Body of pancreas (tissue), 4 donors: ENCODE measurements at places on chromosomes 1 and 21. TPM values are rescaled to one million over a fixed set of nuclear protein-coding genes. Genes with fewer than 3 reads are reported as not detected.

DNA sequence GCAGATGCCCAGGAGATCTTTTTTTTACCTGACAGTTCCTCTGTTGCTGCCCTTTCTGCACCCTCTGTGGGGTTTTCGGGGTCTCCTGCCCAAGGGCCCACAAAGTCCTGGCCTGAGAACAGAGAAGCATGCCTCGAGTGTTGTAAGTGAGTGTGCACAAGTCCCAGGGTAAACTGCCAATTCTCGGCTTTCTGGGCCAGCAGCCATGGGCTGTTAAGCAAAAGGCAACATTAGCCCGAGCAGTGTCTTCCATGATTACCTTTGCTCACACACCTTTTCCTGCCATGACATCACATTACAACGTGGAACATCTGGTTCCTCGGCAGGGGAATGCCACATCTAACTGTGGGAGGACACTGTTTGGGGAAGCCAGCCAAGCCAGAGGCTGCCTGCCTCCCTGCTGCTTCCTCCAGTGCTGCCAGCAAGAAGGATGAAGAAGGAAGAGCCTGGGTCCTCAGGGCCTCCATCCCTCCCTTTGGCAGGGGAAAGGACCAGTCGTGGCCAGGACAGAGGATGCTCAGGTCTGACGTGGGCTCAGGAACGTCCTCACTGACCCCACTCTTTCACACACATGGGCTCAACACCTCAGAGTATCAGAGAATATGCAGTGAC is 485.9 kb downstream of the OMA1 start:
- H3K27ac ChIP-seq = no peak overlapping the region
- no peaks in the 10 kb centered on the region for H3K4me1 ChIP-seq
- H3K27me3 ChIP-seq = no peaks in the 10 kb centered on the region
- no peak for DNase-seq

DNA sequence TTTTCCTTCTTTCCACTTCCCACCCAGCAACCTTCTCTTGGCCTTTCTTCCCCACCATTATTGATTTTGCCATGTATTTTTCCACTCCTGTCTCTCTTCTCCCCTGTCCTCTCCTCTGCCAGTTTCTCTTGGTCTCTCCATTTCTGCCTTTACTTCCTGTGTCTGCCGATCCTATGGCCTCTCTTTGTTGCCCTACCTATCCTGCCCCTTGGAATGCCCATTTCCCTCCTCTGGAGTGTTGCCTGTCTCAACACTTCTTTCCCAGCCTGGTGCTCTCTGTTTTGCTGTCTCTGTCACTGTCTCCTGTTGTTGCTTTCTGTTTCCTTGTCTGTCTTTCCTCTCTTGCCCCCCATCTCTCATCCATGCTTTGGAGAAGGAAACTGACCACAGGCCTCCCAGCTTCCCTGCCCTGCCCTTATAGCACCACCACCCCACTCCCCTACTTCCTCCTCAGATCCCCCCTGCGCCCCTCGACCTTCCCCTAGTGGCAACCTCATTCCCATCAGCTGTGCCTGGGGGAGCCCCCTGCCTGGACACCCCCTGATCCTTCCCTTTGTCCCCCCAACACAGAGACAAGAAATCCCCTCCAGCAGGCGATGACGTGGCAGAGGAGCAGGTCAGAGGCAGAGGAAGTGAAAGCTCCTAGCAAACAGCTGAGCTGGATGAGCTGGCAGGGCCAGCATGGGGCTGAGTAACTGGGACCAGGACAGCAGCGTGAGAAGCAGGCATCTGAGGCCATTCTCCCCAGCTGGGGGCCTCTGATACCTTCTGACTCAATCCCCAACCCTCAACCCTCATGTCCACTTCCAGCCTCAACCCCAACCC is 6.6 kb upstream of the ETV3L start:
- no peak overlapping the region for H3K27ac ChIP-seq
- no peaks in the 10 kb centered on the region for H3K36me3 ChIP-seq
- H3K4me1 ChIP-seq = no peaks in the 10 kb centered on the region
- no peak for DNase-seq

The FAM151A gene
- total RNA-seq = not detected

DNA sequence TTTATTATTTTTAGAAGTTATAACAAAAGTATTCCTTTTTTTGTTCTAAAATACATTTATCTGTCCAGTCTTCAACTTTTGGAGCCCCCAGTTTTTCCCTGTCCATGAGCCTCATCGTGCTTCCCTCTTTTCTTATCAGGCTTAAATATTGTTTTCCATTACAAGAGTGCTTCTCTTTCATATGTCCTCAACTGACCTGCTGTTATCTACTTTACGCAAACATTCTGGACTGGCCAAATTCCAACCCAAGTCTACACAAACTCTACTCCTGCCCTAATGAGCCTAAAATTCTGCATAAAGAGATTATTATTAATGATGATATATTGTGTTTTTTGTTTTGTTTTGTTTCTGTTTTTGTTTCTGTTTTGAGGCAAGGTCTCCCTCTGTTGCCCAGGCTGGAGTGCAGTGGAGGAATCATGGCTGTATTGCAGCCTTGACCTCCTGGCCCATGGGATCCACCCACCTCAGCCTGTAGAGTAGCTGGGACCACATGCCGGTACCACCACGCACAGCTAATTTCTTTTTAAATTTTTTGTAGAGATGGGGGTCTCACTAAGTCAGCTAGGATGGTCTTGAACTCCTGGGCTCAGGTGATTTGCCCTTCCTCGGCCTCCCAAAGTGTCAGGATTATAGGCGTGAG is 318.8 kb upstream of the NEGR1 start:
- H3K36me3 ChIP-seq = no peaks in the 10 kb centered on the region
- no peak overlapping the region for H3K4me3 ChIP-seq
- DNase-seq = no peak
- no peak overlapping the region for H3K27ac ChIP-seq

GRCh38 chr21:41894922-41895557 is 15.9 kb upstream of the PRDM15 start:
- H3K36me3 ChIP-seq = no peaks in the 10 kb centered on the region
- DNase-seq = no peak
- H3K4me3 ChIP-seq = no peak overlapping the region
- no peaks in the 10 kb centered on the region for H3K4me1 ChIP-seq
- no peaks in the 10 kb centered on the region for H3K27me3 ChIP-seq

The FAM163A gene
- 0.26 TPM for total RNA-seq

The UBE2Q1 gene
- total RNA-seq = 19.8 TPM

DNA sequence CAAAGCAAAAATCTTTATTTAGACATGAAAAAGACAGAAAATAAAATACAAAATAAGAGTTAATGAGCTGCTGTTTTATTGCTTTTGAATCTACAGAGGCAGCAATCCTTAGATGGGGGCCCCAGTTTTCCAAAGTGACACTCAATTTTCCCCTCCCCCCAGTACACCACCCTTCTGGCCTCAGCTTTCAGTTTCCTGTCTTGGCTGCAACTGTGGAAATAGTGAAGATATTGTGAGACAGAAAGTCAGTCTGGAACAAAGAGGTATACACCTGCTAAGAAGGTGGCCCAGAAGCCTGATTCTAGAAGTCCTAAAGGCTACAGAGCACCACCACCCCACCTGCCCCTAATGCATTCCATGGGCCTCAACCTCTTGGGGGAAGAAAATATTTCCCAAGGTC is 1.1 kb upstream of the MTMR11 start:
- H3K36me3 ChIP-seq = no peaks in the 10 kb centered on the region
- no peaks in the 10 kb centered on the region for H3K27me3 ChIP-seq
- peak overlapping the region; percentile 21 for H3K27ac ChIP-seq
- no peak overlapping the region for H3K4me3 ChIP-seq

GRCh38 chr21:33266789-33267135 is 595 bp downstream of the IL10RB start:
- H3K27ac ChIP-seq = peak overlapping the region; percentile 70
- no peaks in the 10 kb centered on the region for H3K36me3 ChIP-seq
- H3K4me3 ChIP-seq = peak overlapping the region; percentile 60
- peaks cover 41% of the 10 kb centered on the region for H3K4me1 ChIP-seq

GRCh38 chr1:234774971-234775370 is 165.0 kb upstream of the IRF2BP2 start:
- DNase-seq = no peak
- peaks cover 6% of the 10 kb centered on the region for H3K4me1 ChIP-seq
- no peaks in the 10 kb centered on the region for H3K27me3 ChIP-seq
- peak overlapping the region; percentile 16 for H3K27ac ChIP-seq

The ANKRD34A gene
- total RNA-seq = 0.66 TPM

The CHI3L2 gene
- total RNA-seq = not detected

The TAL1 gene
- 2.3 TPM for total RNA-seq

The RGS13 gene
- total RNA-seq = 4.9 TPM

GRCh38 chr1:155996166-155996565 is 17.8 kb upstream of the ARHGEF2 start:
- H3K36me3 ChIP-seq = no peaks in the 10 kb centered on the region
- H3K4me1 ChIP-seq = no peaks in the 10 kb centered on the region
- DNase-seq = no peak
- H3K4me3 ChIP-seq = no peak overlapping the region
- H3K27ac ChIP-seq = no peak overlapping the region

- H3K27ac ChIP-seq = no peak overlapping the region
- no peaks in the 10 kb centered on the region for H3K36me3 ChIP-seq
- no peak for DNase-seq
- no peaks in the 10 kb centered on the region for H3K27me3 ChIP-seq
Measured at GRCh38 chr1:9404117-9404914, 111.6 kb downstream of the SPSB1 start.

DNA sequence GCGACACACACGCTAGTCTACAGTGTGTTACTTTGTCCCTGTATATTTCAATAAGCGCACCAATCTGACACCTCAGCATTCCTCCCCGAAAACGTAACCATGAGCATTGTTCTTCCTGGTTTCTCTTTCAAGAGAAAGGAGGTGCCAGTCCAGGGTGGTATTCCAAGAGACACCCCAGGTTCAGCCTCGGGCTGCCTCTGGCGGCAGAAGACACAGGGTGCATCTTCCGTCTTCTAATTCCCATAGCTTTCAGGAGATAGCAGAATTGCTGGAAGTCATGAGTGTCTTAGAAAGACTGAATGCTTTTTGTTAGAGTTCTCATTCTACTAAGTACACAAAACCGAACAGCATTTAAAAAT is 15.9 kb upstream of the RGS8 start:
- H3K4me1 ChIP-seq = no peaks in the 10 kb centered on the region
- no peak overlapping the region for H3K27ac ChIP-seq
- no peak for DNase-seq
- H3K36me3 ChIP-seq = no peaks in the 10 kb centered on the region
- no peaks in the 10 kb centered on the region for H3K27me3 ChIP-seq

The LY9 gene
- 0.33 TPM for total RNA-seq

The ALDH9A1 gene
- total RNA-seq = 30.1 TPM

- H3K4me3 ChIP-seq = no peak overlapping the region
- H3K27ac ChIP-seq = no peak overlapping the region
- DNase-seq = no peak
- no peaks in the 10 kb centered on the region for H3K27me3 ChIP-seq
- no peaks in the 10 kb centered on the region for H3K4me1 ChIP-seq
Measured at GRCh38 chr1:207172321-207172720, 68.3 kb downstream of the C4BPA start.

GRCh38 chr1:224737353-224737727 is 121.2 kb downstream of the CNIH3 start:
- DNase-seq = no peak
- H3K27me3 ChIP-seq = no peaks in the 10 kb centered on the region
- no peak overlapping the region for H3K27ac ChIP-seq
- no peaks in the 10 kb centered on the region for H3K36me3 ChIP-seq
- no peak overlapping the region for H3K4me3 ChIP-seq
- no peaks in the 10 kb centered on the region for H3K4me1 ChIP-seq

DNA sequence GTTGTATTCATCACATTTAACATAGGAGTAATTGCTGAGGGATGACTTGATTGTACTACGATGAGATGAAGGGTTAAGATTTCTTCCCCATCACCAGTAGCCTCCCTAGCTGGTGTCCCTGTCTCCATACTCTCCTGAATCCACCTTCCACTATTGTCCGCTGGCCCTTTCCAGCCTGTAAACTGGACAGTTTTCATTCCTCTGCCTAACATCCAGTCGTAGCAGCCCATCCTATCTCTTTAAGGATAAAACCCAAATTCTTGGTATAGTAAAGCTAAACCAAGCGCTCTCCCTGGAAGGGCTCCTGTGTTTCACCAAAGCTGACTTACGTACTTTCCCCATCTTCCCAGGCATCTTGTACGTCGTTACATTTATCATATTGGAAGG is 670 bp downstream of the COX20 start:
- no peak for DNase-seq
- peak overlapping the region; percentile 34 for H3K4me3 ChIP-seq
- H3K36me3 ChIP-seq = no peaks in the 10 kb centered on the region
- H3K27me3 ChIP-seq = no peaks in the 10 kb centered on the region
- peaks cover 46% of the 10 kb centered on the region for H3K4me1 ChIP-seq

- no peaks in the 10 kb centered on the region for H3K27me3 ChIP-seq
- no peak overlapping the region for H3K4me3 ChIP-seq
- H3K4me1 ChIP-seq = no peaks in the 10 kb centered on the region
- DNase-seq = no peak
- no peak overlapping the region for H3K27ac ChIP-seq
Measured at GRCh38 chr1:221240690-221241089, 361.4 kb downstream of the HLX start.

DNA sequence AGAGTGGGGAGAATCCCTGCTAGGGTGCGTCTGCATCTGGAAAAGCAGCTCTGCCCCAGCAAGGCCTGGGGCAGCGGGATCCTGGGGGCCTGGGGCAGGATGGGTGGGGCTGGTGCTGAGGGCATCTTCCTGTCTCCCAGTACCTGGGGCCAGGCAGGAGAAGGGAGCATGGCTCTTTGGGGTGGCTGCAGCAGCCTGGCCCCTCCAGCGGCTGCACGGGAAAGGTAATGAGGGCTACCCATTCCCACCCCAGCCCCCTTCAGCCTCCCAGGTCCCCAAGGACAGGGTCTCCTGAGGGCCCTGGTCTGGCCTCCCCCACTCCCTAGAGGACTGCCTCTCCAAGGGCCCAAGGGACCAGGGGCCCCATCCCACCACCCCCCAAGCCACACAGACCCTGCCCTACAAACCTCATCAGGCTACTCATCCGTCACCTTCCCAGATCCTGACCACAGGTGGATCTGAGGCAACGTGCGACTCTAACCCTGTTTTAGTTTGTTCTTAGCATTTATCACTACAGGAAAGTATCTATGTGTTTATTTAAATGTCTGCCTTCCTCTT is 910 bp upstream of the ANKRD65 start:
- no peaks in the 10 kb centered on the region for H3K27me3 ChIP-seq
- peaks cover 41% of the 10 kb centered on the region for H3K4me1 ChIP-seq
- no peak overlapping the region for H3K4me3 ChIP-seq
- H3K36me3 ChIP-seq = no peaks in the 10 kb centered on the region
- H3K27ac ChIP-seq = peak overlapping the region; percentile 7
- DNase-seq = no peak

The PTPN7 gene
- 3.6 TPM for total RNA-seq

GRCh38 chr1:55034476-55035133 is 4.7 kb upstream of the PCSK9 start:
- no peak for DNase-seq
- H3K4me1 ChIP-seq = peaks cover 11% of the 10 kb centered on the region
- no peaks in the 10 kb centered on the region for H3K36me3 ChIP-seq
- no peak overlapping the region for H3K4me3 ChIP-seq
- H3K27me3 ChIP-seq = no peaks in the 10 kb centered on the region
- H3K27ac ChIP-seq = no peak overlapping the region
